C1 segment of cervical spinal cord (tissue), 14 donors: ENCODE measurements at places on chromosomes 11 and 22.

GRCh38 chr22:39269095-39269790, 24.5 kb upstream of the PDGFB start:
- DNase-seq, result no peak

DNA sequence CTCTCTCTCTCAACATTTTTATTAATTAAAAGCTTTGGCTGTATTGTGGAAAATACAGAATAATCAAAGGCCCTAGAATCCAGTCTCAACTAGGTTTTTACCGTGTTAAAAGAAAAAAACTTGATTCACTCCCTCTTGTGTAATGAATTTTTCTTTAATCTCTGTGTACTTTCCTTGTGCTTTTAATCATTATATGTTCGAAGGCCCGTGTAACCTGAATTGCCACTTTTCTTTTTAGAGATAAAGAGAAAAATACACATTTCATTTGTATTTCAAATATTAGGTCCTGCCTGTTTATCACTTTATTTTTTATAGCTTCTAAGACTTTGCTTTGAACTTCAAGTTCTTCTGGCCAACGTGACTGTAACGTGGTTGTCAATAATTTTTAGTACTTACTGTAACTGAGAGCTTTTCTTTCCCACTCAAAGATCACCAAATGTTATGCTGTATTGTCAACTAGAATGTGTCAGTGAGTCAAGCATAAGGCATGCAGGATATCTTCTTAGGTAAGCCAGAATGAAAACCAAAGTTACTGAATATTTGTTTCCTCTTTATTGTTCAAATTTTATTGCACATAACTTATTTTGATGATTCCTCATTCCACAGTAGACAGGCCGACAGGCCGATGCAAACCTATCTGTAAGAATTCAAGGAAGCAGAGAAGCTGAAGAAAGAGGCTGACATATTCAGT, 23.3 kb upstream of the FAR1 start:
- DNase-seq, result no peak

GRCh38 chr11:104916442-104916841, 18.2 kb upstream of the CASP12 start:
- DNase-seq, result no peak

GRCh38 chr22:24836282-24836681, 30.3 kb downstream of the SGSM1 start:
- no peak for DNase-seq

DNA sequence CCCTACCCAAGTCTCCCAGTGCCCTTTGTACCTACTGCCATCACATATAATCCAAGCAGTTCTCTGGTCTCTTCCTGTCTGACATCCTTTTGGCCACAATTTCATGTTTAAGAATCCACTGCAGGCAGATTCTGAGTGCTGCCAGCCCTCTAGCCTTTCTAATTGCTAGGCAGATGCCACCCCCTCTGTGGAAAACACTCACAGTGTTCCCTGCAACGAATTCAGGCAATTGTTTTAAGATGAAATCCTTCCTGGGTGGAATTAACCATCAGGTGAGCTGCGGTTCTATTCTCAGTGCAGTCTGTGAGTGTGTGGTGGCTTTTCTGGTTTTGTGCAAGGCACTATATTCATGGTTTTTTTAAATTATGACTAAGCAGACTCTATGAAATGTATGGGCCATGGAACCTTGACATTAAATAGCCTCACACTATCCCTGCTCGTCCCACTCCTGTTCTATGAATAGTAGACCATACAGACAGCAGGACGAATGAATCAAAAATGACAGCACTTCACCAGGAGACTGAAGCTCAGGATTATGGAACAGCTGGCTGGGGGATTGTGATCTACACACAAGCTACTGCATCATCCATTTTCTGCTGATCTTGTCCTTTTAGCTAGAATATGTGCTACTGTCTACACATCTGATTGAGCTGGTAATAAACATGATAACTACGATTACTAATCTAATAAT, 29.8 kb upstream of the BMAL1 start:
- no peak for DNase-seq

GRCh38 chr11:86702220-86702983, 30.0 kb upstream of the ME3 start:
- DNase-seq, result no peak

GRCh38 chr11:12285811-12286222, 91.6 kb upstream of the PARVA start:
- DNase-seq, result no peak

- no peak for DNase-seq
These were observed 4.1 kb downstream of the SLC36A4 start for GRCh38 chr11:93193731-93194130.

DNA sequence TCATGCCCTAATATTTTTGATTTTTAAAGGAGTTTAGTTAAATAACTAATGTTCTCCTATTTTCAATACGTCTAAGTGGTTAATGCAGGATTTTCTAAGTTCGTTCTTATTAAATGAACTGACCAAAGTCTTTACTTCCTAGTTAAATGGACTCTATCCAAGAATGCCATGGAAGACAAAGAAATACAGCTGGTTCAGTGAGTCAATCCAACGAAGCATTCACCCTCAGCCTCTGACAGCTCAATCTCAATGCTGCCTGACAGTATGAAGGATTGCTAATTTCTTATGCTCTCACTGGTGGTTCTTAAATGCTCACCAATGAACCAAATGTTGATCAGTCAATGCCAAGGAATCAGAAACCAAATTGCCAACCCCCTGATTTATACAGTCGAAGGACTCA, 219.4 kb downstream of the CADM1 start:
- no peak for DNase-seq

DNA sequence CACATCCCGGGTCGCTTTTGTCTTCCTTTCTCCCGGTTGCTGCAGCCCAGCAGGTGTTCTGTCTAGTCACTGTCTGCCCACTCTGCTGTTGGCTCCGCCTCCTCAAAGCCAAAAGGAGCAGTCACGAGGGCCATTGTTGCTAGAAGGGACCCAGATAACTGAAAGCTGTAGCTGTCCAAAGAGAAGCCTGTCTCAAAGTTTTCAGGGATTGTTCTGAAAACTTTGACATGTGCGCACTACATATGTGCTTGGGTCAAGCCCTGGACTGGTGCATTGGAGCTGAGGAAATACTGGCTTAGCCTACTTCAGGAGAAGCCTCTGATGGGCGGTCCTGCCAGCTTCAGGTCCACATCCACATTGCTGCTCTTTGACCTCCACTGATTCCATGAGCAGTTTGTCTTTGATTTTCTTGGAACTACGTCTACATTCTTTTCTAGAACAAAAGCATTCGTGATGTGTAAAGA, 8.8 kb upstream of the OR2AT4 start:
- DNase-seq, result no peak

DNA sequence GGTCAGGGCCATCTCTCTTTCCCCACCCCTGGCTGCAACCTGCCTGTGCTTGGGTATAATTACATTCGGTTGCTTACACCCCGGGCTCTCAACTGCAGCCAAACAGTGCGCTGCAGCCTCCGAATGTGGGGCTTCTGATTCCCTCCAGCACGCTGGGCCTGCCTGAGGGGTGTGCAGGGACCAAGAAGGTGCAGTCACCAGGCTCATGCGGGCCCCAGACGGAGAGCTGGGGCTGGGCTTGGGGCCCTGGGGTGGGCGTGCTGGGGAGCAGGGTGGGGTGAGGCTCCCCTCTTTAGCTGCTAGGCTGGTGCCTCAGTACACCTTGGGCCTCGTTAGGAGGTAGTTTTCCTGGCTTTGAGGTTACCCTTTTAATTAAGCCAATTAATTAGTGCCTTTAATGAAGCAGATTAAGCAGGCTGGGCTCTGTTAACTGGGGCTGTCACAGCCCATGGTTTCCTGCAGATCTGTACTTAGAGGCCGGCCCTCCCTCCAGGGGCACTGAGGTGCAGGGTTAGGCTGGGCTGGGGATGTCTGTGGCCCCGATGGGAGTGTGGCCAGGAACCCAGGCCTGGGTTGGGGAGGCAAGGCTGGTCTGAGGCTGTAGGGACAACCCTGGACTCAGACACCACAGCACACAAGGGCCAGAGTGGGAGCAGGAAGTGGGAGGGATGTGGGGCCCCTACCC, 17.3 kb downstream of the FLRT1 start:
- no peak for DNase-seq

DNA sequence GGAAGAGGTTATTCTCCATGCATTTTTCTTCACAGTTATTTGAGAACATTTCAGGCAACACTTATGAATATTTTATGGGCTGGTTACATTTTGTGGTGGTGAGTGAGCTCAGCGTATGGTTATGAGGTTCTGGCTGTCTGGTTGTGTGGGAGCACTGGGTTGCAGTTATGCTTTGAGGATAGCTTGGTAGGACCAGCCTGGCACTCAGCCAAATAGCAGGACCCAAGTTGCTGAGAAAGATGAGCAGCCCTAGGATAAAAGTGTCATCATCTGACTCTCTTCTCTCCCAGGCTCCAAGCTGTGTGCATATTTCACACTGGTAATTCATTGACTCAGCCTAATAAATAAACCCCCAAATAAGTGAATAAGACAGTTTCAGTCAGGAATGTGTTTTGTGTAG, 8.1 kb upstream of the SRSF8 start:
- DNase-seq, result no peak

- no peak for DNase-seq
These were observed 50.8 kb upstream of the ELF5 start for GRCh38 chr11:34564406-34564805.

DNA sequence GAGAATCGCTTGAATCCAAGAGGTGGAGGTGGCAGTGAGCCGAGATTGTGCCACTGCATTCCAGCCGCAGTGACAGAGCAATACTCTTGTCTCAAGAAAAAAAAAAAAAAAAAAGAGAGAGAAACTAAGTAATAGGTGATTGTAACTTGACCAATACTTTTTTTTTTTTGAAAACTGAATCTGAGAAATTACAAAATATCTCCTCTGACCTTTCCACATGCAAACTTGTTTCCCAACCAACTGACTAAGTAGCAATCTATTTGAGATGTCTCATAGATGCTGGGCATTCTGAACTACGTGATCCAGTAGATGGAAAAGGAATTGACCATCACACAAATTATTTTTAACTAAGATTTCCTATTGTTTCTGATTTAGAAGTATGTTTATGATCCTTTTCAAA, 407.3 kb upstream of the CHORDC1 start:
- no peak for DNase-seq

DNA sequence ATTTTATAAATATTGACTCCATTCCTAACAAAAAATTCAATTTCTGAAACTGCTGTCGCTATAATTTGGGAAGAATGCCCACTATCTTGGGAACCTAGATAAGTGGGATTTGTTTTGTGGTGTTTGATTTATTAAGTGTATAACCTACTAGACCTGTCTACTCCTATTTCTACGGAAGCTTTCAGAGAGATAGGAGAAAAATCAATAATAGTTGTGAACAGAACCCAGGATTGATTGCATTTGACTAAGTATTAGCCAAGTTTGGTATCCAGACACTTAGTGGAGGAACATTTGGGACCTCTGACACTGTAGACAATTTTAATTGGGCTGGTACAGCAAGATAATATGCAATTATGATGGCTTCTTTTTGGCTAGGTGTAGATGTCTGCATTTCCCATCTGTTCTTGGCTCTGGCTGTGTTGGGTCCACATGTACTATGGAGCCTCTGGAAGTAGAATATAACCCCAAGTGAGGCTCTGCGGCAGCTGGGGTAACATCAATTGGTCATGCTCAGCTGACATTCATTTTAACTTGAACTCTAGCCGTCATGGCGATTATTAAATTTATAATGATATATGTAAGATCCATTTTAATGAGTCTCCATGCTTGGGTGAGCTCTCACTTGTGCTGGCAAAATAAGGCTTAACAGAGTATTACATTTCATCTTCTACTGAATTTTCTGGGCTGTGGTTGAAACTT, 111.5 kb upstream of the E2F8 start:
- no peak for DNase-seq

DNA sequence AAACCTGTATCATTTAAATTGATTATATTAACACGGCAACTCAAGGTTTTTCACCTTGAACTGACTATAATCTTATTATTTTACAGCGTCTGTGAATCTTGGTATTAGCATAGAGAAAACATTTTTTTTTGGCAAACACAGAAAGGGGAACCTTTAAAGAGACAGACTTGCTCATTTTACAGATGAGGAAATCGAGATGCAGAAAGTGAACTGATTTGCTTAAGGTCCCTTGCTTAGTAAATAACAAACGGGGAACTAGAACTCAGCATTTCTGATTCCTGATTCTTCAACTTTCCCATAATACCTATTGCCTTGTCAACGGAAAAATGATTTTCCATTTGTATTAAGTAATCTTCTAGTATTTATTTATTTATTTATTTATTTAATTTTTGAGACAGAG, 33.2 kb upstream of the CECR2 start:
- DNase-seq, result no peak

GRCh38 chr11:12102588-12103410, 7.6 kb upstream of the MICAL2 start:
- no peak for DNase-seq

DNA sequence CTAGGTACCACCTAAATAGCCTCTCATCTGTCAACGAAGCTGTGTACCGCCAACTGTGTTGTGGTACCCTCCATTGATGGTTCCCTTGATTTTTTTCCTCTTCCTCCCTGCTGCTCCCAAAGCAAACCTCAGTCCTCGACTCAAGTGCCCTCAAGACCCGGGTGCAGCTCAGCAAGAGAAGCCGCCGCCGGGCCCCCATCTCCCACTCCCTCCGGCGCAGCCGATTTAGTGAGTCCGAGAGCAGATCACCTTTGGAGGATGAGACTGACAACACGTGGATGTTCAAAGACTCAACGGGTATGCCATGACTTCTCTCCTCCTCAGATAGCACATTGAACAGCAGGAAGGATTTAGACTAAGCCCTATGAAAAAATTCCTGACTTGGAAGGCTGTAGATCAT, 22.4 kb upstream of the CRYBB3 start:
- DNase-seq, result no peak
